IMR-90 (cell line): ENCODE measurements at places on chromosomes 11 and 22. TPM values are rescaled to one million over a fixed set of nuclear protein-coding genes. Genes with fewer than 3 reads are reported as not detected.

- no peak for DNase-seq
Measured at GRCh38 chr11:108597736-108598355, 4.3 kb upstream of the EXPH5 start.

DNA sequence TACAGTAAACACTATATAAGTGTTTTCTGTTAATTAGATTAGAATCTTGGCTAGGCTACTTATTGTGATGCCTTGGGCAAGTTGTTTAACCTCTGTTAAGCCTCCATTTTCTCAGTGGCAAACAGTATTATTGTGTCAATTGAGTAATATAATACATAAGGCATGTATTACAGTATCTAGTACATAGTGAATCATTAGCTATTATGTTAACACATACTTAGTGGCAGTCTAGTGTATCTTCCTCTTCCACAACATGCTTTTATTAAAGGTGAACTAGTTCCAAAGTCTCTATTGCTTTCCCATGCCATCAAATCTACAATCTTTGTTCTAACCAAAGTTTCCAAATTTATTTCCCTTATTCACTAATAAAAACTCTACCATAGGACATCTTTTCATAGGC is 200.9 kb downstream of the SOX6 start:
- DNase-seq = no peak

Gene KIF18A
- polyA plus RNA-seq = 7.6 and 8.9 TPM in 2 replicates

- DNase-seq = no peak
Measured at GRCh38 chr11:120880498-120881175, 143.3 kb upstream of the TBCEL start.

Gene PGGHG
- polyA plus RNA-seq = 16.2 and 17.0 TPM in 2 replicates

GRCh38 chr11:130813638-130814037 is 102.6 kb downstream of the SNX19 start:
- no peak for DNase-seq

DNA sequence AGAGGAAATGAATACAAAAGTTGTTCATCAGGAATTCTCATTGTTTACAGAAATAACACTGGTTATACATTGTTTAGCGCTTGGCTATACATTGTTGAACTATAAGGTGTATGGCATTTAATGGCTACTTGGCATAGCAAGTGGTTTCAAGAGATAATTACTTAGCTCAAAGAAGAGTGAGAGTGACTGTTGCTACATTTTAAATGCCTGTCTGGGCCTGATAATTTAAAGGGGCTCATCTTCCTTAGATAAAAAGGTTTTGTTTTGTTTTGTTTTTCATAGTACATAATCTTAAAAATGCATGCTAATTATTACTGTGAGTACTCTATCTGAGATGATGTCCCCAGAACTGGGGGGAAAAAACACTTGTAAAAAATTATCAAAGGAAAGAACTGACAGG is 1.5 kb upstream of the SMPD1 start:
- DNase-seq = no peak

DNA sequence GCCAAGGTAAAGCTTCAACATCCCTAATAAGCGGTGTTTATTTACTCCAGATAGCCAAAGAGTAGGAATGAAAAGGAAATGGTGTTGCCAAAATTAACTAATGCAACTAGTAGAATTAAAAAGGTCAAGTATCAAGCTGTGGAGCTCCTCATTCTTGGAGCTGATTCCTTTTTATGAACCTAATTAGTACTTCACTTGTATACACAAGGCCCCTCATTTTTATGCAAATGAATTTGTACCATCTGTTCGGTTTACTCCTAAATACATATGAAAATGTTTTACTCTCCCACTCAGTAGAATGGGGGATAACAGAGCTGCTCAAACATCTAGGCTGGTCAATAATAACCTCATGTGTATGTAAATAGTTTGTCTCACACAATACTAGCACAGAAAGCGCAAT is 426.4 kb upstream of the LUZP2 start:
- no peak for DNase-seq

DNA sequence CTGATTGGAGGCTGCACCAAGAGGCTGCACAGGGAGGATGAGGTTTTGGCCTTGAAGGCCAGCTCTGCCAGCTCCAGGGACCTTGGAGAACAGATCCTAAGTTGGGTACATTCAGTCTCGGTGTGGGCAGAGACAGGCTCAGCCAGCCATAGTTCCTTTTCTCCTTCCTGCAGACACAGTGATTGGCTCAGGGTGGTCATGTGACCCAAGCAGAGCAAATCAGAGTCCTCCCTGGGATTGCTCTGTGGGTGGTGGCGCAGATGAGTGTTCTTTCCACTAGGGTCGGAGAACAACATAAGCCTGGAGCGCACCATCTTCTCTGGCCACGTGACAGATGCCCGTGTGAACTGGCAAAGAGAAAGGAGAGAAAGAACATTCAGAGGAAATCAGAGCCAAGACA is 47.1 kb upstream of the CCND1 start:
- no peak for DNase-seq

DNA sequence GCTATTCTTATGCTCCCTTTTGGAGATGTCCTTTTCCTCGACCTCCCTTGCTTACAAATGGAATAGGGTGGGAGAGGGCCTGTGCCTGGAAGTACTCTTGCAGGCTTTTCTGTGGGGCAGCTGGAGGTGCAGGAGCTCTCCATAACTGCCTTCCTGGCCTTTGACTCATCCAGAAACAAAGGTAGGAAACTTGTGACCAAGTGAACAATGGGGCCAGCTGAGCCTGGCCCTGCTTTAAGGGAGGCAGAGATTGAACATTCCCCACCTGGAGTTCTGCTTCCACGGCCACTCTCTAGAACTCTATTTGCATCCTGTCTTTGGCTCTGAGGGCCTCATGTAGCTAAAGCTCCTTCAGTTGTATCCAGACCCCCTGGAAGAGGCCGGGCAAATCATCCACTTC is 5.1 kb upstream of the LYVE1 start:
- DNase-seq = no peak

DNA sequence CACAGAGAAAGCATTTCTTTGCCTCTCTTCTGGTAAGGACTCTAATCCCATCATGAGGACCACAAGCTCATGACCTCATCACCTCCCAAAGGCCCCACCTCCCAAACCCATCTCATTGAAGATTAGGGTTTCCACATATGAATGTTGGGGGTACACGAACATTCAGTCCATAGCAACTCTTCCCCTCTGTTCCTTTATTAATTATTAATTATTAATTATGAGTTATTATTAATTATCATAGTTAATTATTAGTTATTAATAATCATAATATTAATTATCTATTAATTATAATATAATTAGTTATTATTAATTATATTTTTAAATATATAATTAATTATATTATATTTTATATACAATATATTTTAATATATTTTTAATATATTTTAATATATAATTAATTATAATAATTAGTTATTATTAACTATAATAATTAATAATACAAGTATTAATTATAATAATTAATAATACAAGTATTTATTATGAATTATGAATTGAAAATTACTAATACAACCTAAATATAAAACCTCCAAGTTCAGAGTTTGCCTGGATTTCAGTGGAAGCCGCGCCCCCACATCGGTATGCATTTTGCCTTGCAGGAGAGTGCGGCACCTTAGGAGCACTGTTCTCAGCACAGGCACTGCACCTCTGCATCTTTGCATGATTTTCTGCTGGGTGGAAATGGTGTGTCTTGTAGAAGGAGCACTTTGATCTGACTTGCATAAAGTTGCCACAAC is 128.0 kb upstream of the FGF3 start:
- DNase-seq = no peak

Gene LBHD1
- polyA plus RNA-seq = 2.9 and 4.0 TPM in 2 replicates

Gene IL18
- polyA plus RNA-seq = 0.89 and 0.96 TPM in 2 replicates

DNA sequence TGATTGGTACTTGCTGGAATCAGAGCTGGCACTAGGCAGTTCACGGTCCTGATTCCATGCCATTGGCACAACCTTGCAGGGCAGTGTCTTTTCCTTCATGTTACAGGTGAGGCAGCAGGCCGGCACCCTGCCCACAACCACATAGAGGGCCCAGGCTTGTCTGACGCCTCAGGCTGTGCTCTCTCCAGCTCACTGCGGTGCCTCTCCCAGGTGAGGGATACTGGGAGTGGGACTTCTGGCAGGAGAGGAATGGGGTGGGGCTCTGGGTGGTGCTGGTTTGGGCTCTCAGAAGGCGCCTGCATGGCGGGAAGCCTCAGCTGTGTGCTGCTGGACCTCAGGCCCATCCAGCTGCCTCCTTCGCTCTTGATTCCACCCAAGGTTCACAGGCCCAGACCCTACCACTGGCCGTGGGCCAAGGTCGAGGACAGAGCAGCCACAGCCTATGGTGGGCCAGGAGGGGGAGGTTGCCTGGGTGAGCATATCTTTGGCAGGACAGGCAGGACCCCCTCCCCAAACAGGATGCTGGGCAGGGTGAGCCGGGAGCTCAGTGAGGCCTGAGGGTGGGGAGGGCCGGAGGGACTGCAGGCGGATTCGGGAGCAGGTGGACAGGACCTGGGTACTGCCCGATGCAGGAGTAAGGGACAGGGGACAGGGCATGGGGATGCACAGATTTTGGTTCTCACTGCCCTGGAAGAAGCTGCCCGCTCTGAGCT is 7.0 kb upstream of the MPPED1 start:
- no peak for DNase-seq

DNA sequence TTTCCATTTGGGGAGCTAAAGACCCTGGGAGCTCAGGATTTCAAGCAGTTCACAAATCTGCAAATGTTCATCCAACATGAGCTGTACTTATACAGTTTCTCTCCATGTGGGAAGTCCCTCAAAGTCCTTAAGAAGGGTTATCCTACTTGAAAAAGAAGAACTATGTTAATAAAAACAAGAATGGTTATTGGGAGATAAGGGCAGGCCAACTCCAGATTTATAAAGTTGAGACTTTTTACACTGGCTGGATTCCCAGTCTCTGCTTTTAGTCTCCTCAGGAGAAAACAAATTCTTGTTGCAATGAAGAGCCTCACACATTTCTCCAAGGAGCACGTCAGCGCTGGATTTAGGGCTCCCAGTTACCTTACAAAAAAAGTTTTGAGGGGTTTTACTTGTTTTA is 34.2 kb upstream of the CTTN start:
- DNase-seq = peak; percentile 31

DNA sequence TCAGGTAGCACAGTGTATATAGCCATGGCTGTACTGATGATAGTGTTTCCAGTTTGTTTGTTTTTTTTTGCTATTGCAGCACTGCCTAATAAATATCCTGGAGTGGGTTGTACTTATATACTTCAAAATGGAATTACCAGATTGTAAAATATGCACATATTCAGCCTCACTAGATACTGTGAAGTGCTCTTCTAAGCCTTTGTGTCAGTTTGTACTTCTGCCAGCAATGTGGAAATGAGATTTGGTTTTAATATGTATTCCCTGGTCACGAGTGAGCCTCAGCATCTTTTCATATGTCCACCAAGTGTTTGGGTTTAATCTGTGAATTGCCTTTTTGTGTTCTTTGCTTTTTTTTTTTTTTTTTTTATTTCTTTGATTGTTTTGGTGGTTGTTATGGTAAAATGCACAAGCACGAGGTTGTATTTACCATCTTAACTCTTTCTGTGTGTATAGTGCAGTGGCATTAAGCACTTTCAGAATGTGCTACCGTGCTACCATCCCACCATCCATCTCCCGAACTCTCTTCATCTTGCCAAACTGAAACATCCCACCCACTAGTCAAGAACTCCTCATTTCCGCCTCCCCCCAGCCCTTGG is 34.9 kb downstream of the ST3GAL4 start:
- no peak for DNase-seq

DNA sequence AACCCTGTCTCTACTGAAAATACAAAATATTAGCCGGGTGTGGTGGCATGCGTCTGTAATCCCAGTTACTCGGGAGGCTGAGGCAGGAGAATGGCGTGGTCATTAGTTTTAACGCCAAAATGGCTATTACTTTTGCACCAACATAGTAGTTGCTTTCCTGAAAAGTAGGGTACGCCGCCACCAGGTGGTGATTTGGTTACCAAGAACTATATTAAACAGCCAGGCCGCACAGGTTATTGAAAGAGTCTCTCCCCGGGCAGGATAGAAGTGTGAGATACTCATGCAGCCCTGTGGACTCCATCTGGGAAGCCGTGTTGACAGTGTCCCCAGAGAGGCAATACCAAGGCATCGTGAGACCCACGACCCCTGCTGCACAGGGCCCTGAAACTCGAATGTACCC is 24.6 kb upstream of the LRRC32 start:
- no peak for DNase-seq
